ENCODE measurements at places on chromosomes 7 and 10.

GRCh38 chr7:17298840-17299482, 509 bp downstream of the AHR start:
- DNase-seq = no peak

DNA sequence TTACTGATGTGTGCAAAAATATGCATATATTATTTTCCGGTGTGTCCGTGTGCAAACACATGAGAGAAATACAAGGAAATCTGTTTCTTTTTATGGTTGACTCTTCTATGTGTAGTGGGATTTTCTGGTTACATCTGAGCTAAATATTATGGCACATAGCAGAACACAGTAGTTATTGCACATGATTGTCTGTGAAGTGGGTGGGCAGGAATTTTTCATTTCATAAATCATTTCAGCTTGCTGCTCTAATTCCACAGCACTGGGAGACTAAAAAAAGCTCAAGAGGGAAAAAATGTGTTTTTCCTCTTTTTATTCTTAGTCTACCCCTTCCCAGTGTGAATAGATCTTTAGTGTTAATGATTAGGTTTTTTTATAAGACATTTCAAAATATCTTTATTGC, 197.9 kb downstream of the MBL2 start:
- DNase-seq = no peak

- no peak for DNase-seq
Observed at GRCh38 chr10:98696516-98696915, 249.8 kb upstream of the HPS1 start.

DNA sequence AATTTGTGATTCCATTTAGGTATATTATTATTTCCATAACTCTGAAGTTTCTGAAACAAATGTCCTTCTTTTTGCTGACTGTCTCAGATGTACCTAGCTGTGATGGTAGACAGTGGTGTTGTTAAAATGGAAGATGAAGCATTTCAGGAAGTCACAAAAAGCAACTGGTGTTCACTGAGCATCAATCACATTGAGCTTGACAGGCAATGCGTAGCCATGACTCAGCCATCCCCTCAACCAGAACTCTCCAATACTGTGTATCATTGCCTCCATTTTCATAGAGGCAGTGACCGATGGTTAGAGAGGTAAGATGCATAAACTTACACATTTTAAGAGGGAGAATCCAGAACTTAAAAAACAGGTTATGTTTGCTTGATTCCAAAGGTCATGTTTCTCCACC, 434.0 kb downstream of the INHBA start:
- no peak for DNase-seq

GRCh38 chr10:35042783-35043182, 47.4 kb downstream of the CUL2 start:
- no peak for DNase-seq

DNA sequence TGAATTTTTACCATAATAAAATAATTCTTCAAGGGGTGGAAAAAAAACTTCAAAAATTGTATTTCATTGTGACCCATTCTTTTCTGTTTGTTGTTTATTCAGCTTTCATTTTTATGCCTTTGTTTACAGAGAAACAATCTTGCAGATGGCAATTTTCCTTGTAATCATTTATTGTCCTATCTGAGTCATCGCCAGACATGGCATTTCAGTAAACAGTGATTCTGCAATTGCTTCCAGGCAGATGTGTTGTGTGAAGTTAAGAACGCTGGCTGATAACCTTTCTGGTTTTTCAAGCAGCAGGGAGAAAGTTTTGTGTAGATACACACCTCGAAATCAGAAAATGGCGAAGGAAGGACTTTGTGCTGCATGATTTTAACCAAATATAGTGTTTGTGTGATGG, 80.7 kb upstream of the RPA3 start:
- no peak for DNase-seq

- DNase-seq = no peak
Observed at GRCh38 chr7:116464375-116464774, 35.2 kb upstream of the CAV2 start.

DNA sequence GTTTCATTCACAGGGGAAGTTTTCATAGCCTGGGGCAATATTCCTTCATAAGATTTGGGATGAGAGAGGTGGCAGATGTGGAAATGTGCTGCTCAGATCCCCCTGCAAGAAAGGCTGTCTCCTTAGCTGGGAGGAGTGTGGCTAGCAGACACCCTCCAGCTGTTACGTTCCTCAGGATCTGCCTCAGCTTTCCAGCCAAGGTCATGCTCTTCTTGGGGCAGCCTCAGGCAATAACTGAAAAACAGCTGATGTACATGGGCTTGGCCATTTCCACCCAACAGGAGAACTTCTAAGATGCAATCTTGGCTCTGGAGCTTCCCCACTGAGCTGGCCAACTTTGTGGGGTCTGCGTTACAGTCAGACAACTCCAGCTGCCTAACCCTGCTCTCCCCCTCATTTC, 51.3 kb upstream of the SEPTIN7 start:
- no peak for DNase-seq

DNA sequence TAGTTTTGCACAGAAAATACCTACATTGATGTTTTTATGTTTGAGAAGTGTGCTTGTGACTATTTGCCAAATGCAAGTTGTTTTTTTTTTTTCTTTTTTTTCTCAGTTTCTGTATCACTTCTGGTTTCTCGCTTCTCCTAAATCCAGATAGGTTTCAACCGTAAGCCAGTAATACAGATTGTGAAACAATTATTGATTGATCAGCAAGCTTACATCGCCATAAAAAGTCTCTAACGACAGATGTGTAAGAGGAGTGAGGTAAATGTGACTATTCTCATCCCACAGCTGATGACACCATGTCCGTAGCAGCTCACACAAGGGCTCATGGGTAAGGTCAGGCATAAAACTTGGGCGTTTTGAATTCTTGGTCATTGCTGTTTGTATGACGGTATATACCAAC, 202.8 kb upstream of the AKR1E2 start:
- DNase-seq = no peak

GRCh38 chr7:152462995-152463708, 27.3 kb upstream of the KMT2C start:
- DNase-seq = peak; percentile 19
